ENCODE measurements at places on chromosomes 7 and 10.

DNA sequence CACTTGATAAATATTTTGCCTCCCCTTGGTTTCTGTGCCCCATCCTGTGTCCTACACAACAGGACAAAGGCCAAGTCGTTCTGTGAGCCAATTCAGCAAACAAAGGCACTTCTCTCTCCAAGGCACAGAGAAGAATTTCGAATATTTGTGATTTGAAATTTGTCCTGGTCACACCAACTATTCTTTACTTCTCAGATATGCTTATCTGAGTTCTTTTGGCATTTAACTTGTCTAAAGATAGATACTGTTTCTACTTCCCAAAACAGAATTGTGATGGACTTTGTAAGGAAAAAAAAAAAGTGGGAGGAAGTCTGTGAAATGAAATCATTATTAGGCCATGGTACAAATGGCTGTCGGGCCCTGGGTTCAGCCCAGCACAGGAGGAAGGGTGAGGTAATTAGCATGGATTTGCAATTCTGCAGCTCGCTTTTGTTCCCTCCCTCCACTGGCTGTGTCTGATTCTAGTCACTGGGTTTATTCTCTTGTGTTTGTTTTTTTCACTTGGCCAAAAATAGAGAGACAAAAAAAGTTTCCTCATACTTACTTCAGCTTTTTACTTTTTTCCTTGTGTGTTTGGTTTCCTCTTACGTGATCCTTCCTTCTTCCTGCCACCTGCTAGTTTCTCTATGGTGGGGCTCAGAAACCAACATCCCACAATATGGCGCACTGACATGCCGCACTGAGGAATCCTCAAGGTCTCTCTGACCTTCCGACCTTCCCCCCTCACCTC is 108.2 kb upstream of the MKLN1 start:
- DNase-seq: peak; percentile 84
- H3K4me3 ChIP-seq: no peak overlapping the region
- H3K4me1 ChIP-seq: peaks cover 20% of the 10 kb centered on the region
- H3K36me3 ChIP-seq: no peaks in the 10 kb centered on the region
- H3K27ac ChIP-seq: peak overlapping the region; percentile 79

DNA sequence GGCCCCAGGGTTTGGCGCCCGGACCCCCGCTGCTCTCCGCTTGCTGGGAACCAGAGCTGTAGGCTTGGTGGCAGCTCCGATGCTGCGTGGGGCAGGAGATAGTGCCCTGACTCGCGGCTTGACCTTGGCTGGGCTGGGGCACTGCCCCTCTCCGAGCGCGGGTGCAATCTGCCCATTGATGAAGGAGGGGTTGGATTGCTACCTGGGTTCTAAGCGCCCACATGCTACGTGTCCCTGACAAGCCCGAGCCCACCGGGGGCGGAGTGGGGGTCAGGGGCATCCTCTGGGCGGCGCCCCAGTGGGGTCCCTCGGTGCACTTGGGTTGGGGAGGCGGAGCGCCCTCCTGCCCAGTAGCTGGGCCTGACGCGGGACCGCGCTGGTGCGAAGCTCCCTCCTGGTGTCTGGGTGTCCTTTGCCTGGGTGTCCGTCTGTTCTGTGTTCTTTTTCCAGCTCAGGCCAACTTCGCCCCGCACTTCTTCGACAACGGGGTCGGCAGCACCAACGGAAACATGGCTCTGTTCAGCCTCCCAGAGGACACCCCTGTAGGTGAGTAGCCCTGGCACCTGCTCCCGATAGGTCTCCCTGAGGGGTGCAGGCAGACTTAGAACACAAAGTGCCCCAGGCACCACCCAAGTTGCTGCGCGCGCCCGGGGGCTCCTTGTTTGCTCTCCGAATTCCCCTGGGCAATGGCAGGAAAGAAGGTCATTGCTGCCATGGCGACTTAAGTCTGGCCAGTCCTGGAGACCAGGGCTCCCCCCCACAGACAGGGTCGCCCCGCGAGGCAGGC is 900 bp downstream of the CDHR1 start:
- peak overlapping the region; percentile 13 for H3K4me3 ChIP-seq
- no peaks in the 10 kb centered on the region for H3K27me3 ChIP-seq
- no peaks in the 10 kb centered on the region for H3K36me3 ChIP-seq
- H3K27ac ChIP-seq: no peak overlapping the region
- DNase-seq: no peak

DNA sequence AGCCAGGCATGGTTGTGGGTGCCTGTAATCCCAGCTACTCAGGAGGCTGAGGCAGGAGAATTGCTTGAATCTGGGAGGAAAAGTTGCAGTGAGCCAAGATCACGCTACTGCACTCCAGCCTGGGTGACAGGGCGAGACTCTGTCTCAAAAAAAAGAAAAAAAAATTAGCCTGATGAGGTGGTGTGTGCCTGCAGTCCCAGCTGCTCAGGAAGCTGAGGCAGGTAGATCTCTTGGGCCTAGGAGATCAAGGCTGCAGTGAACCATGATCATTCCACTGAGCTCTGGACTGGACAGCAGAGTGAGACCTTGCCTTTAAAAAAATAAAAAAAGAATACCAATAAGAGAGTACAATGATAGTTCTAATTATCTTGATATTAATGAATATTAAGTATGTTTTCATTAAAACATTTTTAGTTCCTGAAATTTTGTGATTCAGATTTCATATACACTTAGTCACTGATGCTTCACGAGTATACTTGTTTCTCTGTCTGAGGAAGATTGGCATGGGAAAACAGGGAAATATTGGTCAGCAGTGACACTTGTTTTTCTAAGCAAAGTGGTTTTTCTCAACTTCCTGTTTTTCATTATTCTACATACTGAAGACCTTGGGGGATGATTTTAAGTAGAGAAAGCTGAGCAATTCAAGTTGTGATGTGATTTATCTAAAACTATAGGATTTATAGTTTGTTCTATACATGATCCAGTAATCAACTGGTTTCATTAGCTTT is 76.8 kb downstream of the ADK start:
- no peak overlapping the region for H3K4me3 ChIP-seq
- H3K27me3 ChIP-seq: no peaks in the 10 kb centered on the region
- H3K4me1 ChIP-seq: no peaks in the 10 kb centered on the region
- H3K27ac ChIP-seq: no peak overlapping the region
- DNase-seq: no peak

DNA sequence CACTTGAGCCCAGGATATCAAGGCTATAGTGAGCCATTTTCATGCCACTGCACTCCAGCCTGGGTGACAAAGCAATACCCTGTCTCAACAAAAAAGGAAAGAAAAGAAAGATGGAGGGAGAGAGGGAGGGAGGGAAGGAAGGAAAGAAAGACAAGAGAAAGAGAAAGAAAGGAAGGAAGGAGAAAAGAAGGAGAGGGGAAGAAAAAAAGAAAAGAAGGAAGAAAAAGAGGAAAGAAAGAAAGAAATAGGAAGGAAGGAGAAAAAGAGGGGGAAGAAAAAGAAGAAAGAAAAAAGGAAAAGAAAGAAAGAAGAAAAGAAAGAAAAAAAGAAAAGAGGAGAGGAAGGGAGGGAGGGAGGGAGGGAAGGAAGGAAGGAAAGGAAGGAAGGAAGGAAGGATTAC is 321.5 kb upstream of the CNTNAP2 start:
- no peaks in the 10 kb centered on the region for H3K36me3 ChIP-seq
- no peaks in the 10 kb centered on the region for H3K4me1 ChIP-seq

- H3K27ac ChIP-seq: no peak overlapping the region
- no peak for DNase-seq
- no peaks in the 10 kb centered on the region for H3K36me3 ChIP-seq
- H3K27me3 ChIP-seq: no peaks in the 10 kb centered on the region
- H3K4me3 ChIP-seq: no peak overlapping the region
These were observed 19.6 kb upstream of the AKR1C2 start for GRCh38 chr10:5023177-5023805.
